ENCODE measurements at places on chromosomes 3 and 15.
A peak's percentile ranks its signal among the peaks of the same experiment; 100 is the strongest.

GRCh38 chr3:53194210-53195065, 33.4 kb downstream of the PRKCD start:
- no peak for DNase-seq

GRCh38 chr3:179069762-179070390, 1.7 kb downstream of the ZMAT3 start:
- no peak for DNase-seq

- no peak for DNase-seq
These were observed at the start of gene ZBTB47 for GRCh38 chr3:42653560-42654330. TSS of gene ZBTB47 (plus strand) at chr3:42653697. CDS start at chr3:42658356, 4,659 bp downstream.

- DNase-seq: peak; percentile 22
These were observed at the start of gene GRM7 for GRCh38 chr3:6860954-6861624. TSS of gene GRM7 (plus strand) at chr3:6861115.

GRCh38 chr15:31392761-31393401, 66.2 kb downstream of the KLF13 start:
- DNase-seq: peak; percentile 25

GRCh38 chr15:89673165-89673512, 6.0 kb downstream of the PLIN1 start:
- DNase-seq: peak; percentile 44

DNA sequence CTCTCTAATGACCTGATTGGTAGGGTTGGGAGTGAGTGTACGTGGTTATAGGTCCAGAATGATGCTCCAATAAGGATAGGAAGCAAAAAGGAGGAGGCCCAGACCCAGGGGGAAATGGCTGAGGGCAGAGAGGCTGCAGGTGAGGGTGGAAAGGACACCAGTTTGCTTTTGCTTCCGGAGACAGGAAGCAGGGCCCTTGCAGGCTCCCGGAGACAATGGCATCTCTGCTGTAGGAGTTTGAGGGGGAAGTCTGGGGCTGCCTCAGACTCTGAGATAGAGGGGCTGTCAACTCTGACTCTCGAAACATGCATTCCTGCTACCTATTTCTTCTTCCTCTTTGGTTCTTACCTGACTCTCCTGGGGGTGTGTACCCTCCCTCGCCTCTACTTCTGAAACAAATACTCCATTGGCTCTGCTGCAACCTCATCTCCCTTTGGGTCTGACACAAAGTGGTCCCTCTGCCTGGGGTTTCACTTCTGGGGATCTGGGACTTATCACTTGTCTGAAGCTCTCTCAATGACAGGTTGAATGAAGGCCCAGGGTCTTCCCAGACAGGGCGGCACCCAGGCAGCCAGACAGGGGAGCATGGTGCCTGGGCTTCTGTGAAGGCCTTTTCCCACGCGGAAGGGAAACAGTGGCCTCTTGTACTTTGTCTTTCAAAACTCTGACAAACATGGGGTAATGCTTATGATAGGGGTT, 61.5 kb downstream of the CHRD start:
- DNase-seq: no peak

DNA sequence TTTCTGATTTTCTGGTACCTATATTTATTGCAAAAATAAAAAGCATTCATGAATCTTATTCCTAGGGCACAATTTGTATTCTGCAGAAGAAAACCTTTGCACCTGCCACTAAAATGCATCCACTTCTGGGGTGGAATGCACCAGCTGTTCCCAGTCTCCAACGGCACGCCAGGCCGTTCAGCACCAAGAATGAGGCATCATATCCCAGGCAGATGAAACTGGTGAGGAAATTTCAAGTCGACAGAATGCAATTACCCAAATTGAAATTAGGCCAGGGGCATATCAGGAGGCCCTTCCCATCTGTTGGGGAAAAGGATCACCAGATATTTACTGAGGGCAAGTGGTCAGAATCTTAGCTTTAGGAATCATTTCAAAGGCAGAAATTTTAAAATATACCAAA, 13.6 kb upstream of the RBMS3 start:
- DNase-seq: no peak

DNA sequence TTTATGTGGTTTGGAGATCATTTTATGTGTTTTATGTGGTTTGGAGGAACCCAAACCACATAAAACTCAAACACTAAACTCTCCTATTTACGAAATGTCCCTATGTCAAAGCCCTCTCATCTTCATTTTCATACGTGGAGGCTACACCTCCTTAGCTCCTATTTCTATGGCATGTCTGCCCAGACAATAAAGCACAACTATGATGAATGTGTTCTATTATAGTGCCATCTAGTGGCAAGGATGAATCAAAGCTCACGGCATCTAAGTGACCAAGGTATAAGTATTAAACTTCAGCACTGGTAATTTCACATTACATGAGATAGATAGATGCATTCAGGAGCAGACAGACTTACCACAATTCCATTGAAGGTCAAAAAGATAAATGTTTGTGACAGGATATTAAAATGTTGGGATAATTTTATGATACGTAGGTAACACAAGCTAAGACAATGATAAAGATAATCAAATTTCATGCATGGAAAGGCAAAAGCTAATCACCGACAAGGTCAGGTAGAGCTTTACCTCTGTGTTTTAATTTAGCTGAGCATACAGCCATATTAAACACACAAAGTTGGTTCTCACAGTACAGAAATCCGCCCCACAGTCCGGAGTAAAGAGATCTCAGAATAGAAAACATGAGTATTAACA, 130.6 kb upstream of the FHIT start:
- no peak for DNase-seq

DNA sequence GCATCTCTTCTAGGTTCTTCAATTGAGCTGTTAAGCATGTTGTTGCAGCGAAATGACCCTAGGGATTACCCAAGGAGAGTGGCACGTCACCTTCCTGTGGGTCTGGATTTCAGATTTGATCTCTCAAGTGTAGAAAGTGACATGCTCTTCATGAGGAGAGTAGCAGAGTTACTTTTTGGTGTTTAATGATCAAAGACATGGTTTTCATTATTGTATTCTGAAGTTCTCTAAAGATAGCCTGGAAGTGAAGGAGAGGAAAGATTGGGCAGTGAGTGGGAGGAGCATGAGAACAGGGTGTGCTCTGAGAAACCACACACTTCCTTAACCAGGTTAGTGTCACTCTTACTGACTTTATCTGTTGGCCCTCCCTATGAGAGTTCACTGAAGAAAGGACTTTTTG, 153.6 kb downstream of the AKAP13 start:
- no peak for DNase-seq

DNA sequence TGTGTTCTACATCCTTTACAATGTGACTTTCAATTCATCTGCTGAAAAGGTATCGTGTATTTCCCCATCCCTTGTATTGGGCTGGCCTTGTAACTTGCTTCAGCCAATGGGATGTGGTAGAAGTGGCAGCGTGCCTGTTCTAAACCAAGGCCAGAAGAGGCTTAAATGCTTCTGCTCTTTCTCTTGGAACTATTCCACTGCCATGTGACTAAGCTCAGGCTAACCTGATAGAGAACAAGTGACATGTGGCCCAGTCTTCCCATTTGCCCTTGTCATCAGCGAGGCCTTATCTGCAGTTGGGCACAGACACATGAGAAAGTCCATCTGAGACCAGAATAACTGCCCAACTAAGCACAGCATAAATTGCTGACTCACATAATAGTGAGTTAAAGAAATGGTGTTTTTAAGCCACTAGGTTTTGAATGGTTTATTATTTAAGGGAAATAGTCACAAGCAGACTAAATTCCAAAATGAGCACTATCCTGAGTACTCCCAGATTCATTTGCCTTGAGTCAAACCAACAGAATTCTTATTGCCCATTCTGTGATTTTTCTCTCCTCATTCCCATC, 230.2 kb downstream of the CPNE4 start:
- no peak for DNase-seq

- DNase-seq: no peak
These were observed 1.1 kb upstream of the SETD5 start for GRCh38 chr3:9396301-9396631.

- DNase-seq: no peak
These were observed 8.8 kb downstream of the TYRO3 start for GRCh38 chr15:41567862-41568261.

GRCh38 chr15:76939715-76940114, 8.2 kb downstream of the RCN2 start:
- no peak for DNase-seq

- no peak for DNase-seq
These were observed 252.1 kb downstream of the NTRK3 start for GRCh38 chr15:88004399-88004798.

- no peak for DNase-seq
These were observed 131.2 kb downstream of the RPL22L1 start for GRCh38 chr3:170738766-170739165.

DNA sequence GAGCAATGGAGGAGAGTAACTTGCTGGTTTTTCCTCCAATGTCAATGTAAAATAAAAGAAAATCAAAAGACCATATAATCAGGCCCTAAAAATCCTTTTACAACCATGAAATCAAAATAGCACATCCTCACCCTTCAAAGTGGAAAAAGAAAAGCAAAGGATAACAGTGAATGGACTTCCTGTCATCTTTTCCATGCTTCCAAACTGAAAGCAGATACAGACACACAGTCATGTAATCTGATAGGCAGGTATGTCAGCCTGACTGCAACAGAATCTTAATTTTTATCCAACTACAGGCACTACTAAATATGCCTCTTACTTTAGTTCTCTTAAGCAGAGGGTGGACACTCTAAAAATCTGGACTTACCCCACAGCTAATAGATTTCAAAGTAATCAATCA, 27.8 kb upstream of the IGDCC4 start:
- DNase-seq: no peak

DNA sequence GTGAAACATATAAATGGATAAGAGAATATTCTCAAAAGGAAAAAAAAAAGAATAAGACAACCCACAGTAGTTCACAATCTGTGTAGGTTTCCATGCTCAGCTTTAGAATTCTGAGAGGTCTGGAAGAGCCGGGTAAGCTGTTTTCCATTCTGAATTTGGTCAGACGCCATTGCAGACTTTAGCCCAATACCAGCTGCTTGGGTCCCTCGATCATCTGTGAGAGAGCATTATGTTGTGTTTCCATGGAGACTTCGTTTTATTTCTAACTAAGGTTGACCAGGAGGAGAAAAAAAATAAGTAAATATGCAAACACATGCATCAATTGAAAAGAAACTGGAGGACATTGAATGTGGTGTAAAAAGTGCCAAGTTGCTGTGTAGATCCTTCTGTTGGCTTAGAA, 25.5 kb downstream of the KCNAB1 start:
- no peak for DNase-seq

- DNase-seq: no peak
These were observed 10.5 kb upstream of the C3orf49 start for GRCh38 chr3:63808633-63809032.

DNA sequence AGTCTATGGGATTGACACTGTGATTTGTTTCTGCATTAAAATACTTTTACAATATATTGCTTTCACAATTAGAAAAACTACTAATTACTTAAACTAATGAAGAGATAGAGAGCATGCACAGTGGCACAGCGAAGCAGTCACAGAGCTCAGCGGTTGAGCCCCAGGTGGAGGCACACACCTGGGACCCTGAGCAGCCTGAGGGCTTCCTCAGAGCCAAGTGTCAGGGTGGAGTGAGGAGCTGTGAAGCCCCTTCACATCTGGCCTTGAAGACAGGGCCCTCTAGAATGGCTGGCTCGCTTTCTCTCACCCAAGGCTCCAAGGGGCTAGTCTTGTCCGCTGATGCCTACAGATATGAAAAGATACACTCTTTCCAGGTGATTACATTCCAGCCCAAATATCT, 287.7 kb downstream of the ZNF385D start:
- no peak for DNase-seq

- DNase-seq: no peak
These were observed 241.7 kb downstream of the ATP8B4 start for GRCh38 chr15:49877117-49877872.

DNA sequence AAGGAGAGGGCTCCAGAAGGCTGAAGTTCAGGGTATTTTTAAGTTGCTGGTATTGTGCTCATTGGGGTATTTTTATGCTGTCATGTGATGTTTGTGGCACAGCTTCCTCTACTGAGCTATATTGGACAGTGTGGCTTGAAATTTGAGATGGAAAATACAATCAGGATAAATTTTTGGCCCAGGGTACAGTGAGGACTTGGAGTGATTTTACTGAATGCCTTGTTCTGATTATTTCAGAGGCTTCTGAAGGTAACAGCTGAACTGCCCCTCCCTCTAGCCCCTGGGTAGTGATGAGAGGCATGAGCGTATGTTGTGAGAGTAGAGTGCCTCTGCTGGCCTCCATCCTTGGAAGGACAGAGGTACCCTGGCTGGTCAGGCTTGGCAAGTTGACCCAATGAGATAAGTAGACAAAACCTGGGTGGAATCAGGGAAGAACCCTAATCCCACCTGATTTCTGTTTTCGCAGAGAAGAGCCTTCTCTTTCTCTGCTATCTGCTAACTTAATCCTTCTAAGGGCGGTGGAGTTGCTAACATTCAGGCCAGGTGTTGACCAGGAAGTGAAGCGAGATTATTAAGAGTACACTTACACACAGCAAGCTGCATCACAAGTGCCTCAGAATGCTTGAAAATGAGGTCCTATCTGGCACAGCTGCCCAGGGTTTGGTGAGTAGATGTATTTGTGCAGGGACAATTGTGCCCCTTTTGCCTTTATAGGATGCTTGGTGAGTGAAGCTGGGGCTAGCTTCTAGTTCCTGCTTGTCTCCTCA, 98.1 kb upstream of the CLSTN2 start:
- DNase-seq: no peak

DNA sequence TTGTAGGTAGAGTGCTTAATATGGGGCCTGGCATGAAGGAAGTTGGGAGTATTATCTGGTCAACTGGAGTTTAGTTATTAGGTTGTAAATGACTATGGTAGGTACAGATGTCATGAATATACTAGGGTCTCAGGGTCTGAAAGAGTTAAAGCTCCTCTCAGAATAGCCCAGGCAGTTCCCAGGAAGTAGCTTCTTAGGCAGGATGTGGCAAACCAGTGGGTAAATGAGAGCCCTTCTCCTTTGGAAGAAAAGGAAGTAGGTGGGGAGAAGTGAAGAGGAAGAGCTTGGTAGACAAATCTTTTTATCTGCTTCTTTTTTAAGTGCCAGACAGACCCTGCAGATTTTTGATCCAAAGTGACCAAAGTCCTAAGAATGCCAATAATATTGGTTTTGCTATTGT, 24.5 kb downstream of the MAP2K1 start:
- no peak for DNase-seq

DNA sequence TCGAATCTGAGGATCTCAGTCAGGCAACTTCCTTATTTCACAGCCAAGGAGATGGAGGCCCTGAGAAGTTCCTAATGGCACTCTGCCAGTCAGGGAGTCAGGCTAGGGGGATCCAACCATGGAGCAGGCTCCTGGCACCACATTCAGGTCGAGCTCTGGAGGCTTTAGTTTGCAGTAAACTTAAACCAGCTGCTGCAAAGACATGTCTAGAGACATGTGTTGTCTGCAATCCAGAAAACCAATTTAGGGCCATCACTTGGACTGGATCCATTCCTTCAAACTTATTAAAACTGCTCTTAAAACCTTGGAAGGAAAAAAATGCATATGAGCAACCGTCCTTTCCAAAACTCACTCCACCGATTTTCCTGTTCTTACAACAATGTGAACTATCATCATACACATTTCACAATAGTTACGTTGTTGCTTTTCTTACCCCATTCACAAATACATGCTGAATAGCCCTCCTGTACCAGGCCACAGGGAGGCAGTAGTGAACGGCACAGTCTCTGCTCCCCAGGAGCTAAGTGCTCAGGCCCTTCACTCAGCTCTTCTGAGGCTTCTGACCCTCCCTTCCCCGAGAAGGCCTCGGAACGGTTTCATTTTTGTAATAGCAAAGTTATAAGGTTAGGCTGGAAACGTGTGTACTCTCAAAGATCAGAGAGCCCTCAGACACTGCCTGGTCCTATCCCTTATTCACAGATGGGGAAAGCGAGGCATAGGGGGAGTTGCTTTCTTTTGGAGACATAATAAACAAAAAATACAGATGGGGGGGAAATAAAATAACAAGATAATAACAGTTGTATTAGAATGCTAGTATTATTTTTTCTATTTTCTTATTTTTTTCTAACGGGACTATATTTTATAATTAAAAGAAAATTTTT, 20.1 kb downstream of the RFT1 start:
- DNase-seq: peak; percentile 42

Data from neural crest cell (in vitro differentiated cells).